Cortex of kidney (tissue), 1 donor: ENCODE measurements at places on chromosomes 2 and 18.

- no peak for DNase-seq
Measured at GRCh38 chr2:53356291-53356905, 411.2 kb upstream of the CHAC2 start.

DNA sequence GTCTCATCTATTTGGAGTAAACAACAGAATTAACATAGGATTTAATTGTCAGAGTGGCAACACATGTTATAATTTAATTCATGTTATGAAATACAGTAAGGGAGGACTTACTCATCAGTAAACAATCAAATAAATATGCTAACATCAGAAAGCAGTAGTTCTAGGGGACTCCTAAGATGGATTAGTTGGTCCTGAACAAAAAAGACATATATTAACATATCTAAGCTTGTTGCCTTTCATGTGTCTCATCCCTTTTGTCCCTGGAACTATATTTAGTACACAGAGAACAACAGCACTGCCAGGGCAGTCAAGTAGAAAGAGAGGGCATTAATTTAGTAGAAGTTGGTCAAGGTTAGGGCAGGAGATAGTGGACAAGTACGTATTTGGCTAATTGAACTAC lies 117.8 kb upstream of the FZD5 start:
- no peak for DNase-seq

GRCh38 chr2:143160732-143161707 lies 31.8 kb downstream of the ARHGAP15 start:
- DNase-seq, result no peak

DNA sequence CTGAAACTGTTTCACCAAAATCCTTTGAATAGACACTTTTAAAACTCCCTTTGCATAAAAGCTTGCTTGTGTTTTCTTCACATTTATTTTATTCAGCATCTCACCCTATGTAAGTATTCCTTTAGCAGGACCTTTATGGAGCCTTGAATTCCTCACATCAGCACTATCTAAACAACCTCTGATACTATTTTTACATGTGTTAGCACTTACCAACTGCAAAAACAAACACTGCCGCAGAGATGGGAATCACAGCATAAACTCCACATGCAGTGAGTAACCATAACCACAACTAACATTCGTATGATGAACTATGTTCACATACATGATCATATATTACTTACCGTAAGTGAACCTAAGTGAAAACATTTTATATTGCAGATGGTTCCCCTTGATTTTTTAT lies 15.4 kb downstream of the FBXO15 start:
- DNase-seq, result no peak

DNA sequence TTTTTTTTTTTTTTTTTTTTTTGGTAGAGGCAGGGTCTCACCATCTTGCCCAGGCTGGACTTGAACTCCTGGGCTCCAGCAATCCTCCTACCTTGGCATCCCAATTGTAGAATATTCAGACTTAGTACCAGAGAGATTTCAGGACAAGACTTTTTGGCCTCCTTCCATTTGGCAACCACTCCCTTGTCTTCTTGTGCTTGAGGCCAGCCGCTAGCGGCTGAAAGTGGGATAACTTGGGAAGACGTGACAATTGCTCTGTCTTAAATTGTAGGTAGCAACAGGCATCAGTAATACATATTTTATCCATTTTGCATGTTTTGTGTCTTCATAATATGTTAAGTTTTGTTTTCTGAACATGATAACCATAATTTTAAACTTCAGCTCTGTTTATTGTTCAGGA lies 53.3 kb upstream of the TTN start:
- no peak for DNase-seq

DNA sequence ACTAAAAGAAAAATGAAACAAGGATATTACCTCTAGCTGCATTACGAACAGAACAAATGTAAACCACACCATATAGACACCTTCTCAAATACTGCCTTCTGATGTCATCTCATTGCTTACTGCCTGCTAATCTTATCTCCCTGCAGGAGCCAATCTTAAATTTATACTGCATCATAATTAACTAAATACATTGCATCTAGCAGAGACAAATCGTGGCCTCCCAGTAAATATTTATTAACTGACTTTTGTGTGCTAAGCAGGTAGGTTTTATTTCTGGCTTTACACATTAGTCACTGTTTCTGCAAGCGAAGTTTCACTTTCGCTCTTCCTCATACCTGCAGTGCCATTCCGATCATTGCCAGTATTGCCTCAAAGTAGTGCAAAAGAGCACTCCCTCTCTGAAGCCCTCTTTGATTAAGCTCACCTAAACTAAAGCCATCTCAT lies 67.5 kb downstream of the SPATS2L start:
- no peak for DNase-seq

DNA sequence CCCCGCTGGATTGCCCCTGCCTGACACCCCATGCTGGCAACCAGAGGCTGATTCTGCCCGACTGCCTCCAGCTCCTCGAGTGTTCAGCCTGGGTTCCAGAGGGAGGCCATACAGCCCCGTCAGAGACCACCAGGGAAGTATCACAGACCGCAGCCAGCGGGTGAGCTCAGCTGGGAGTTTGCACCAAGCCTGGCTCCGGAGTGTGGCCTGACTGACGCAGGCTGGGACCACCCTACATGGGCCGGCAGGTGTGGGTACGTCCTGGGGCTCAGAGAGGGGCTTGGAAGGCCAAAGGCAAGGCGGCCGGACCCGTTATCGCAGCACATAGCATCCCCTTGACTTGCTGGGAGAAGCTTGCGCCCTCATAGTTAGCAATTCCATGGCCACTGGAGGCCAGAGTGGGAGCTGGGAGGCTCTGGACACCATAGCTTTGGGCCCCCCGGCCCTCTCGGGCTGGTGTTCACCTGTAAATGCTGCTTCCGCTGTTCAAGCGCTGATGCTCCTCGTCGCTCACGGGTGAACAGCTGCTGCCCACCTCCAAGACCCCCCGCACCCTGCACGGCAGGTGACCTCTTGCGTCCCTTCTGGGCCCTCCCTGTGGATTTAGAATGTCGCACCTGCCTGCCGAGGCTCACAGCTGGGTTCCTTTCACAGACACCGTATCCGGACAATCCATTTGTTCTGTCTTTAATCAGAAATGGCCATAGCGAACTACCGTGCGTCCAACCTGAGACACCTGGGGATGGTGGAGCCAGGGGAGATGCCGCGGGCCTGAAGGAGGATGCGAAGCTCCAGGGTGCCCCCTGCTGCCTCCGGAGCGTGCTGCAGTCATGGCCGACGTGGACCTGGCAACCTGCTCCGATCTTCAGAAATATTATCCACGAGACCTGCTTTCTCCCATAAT lies 31.2 kb upstream of the SLC66A3 start:
- DNase-seq, result no peak

DNA sequence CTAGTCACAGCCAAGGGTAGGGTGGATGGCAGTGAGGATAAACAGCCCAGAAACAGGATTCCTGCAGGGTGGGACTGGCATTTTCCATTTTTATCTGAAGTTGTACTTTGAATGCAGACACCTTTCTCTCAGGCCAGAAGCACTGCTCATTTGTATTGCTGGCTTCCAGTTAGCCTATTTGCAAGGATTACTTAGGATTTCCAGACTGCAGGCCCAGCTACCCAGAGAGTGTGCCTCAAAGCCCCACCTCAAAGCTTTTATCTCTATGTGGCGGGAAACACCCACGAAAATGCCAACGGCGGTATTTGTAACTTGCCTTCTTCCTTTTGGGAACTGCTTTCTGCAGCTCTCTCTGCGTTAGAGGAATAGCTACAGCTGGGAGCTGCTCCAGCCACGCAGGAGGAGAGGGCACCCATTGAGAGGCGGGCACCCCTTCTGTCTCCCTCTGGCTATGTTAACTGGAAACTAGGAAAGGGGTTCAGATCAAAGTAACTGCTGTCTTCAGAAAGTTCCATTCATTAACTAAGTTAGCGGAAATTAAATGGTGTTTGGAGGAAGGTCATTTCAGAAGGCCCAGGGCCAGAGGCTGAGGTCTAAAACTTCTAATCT lies 144.9 kb downstream of the TGIF1 start:
- no peak for DNase-seq

DNA sequence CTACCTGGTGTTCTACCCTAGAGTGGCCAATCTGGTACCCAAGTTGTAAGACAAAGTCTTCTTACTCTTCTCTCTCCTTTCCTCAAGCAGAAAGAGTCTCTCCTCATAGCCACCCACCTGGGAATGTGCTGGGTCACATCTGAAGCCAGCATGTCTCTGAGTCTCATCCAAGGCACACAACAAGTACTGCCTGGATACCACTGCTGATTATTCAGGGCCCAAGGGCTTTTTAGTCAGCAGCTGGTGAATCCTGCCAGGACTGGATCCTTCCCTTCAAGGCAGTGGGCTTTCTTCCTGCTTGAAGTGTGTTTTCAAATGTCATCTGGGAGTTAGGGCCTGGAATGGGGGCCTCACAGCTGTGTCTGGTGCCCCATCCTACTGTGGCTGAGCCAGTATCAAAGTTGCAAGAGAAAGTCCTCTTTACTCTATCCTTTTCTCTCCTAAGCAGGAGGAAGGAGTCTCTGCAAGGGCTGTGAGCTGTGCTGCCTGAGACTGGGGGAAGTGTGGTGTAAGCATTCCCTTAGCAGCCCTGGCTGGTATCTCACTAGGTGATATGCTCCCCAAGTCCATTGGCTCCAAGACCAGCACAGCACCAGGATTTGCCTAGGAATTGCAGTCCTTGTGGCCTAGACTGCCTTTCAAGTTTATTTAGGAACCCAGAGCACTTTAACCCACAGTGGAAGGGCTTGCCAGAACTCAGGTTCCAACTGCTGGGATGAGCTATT lies 27.2 kb downstream of the OXER1 start:
- DNase-seq, result no peak

- DNase-seq, result no peak
Measured at GRCh38 chr2:155223781-155224406, 525.4 kb downstream of the KCNJ3 start.

- no peak for DNase-seq
Measured at GRCh38 chr18:37317486-37317885, 248.1 kb downstream of the CELF4 start.
